ENCODE measurements at places on chromosomes 3 and 15. TPM values are rescaled to one million over a fixed set of nuclear protein-coding genes. Genes with fewer than 3 reads are reported as not detected.

- H3K4me3 ChIP-seq: no peak overlapping the region
- no peaks in the 10 kb centered on the region for H3K36me3 ChIP-seq
- no peaks in the 10 kb centered on the region for H3K27me3 ChIP-seq
- H3K27ac ChIP-seq: no peak overlapping the region
Observed at GRCh38 chr15:53036641-53037040, 246.5 kb upstream of the ONECUT1 start.

- no peaks in the 10 kb centered on the region for H3K27me3 ChIP-seq
- H3K27ac ChIP-seq: no peak overlapping the region
- peaks cover 8% of the 10 kb centered on the region for H3K4me1 ChIP-seq
- DNase-seq: no peak
- no peak overlapping the region for H3K4me3 ChIP-seq
Observed at GRCh38 chr3:171965067-171965712, 74.2 kb upstream of the FNDC3B start.

Gene SPESP1
- total RNA-seq: 3.2 TPM

- H3K27me3 ChIP-seq: no peaks in the 10 kb centered on the region
- peaks cover 4% of the 10 kb centered on the region for H3K4me1 ChIP-seq
- no peak for DNase-seq
- H3K4me3 ChIP-seq: no peak overlapping the region
Observed at GRCh38 chr15:84590406-84590805, 10.4 kb upstream of the ZSCAN2 start.

- H3K4me3 ChIP-seq: no peak overlapping the region
- DNase-seq: no peak
- H3K27ac ChIP-seq: no peak overlapping the region
- H3K36me3 ChIP-seq: no peaks in the 10 kb centered on the region
- no peaks in the 10 kb centered on the region for H3K27me3 ChIP-seq
Observed at GRCh38 chr15:91526424-91526823, 327.1 kb upstream of the SLCO3A1 start.

- no peak overlapping the region for H3K27ac ChIP-seq
- H3K4me1 ChIP-seq: no peaks in the 10 kb centered on the region
- no peaks in the 10 kb centered on the region for H3K27me3 ChIP-seq
- no peak overlapping the region for H3K4me3 ChIP-seq
- no peaks in the 10 kb centered on the region for H3K36me3 ChIP-seq
- DNase-seq: no peak
Observed at GRCh38 chr3:57605683-57606082, 8.5 kb upstream of the ARF4 start.

DNA sequence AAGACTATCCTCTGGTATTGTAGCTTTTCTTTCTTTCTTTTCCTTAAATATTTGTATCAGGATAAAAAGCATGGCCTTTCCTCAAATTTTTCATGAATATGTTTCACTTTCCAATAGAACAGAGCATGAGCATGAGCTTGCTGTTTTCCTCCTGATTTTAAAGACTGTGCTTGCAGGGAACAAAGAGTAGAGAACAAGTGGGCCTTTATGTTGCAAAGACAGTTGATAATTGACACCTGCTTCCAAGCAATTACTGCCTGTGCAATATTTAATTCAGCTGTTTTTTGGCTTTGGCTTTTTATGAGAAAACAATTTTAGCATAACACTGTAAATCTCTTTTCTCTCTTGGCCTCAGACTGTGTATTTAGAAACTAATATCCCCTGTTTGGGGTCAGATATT lies 263.6 kb upstream of the AZI2 start:
- no peaks in the 10 kb centered on the region for H3K27me3 ChIP-seq
- H3K36me3 ChIP-seq: no peaks in the 10 kb centered on the region
- no peak overlapping the region for H3K4me3 ChIP-seq
- DNase-seq: no peak
- no peak overlapping the region for H3K27ac ChIP-seq

Gene ACP3
- total RNA-seq: 6.5 TPM

Gene TMEM87A
- 32.7 TPM for total RNA-seq

- peak overlapping the region; percentile 17 for H3K4me3 ChIP-seq
- no peak overlapping the region for H3K27ac ChIP-seq
- no peaks in the 10 kb centered on the region for H3K36me3 ChIP-seq
Observed at GRCh38 chr3:69445498-69445897, 59.6 kb upstream of the FRMD4B start.

DNA sequence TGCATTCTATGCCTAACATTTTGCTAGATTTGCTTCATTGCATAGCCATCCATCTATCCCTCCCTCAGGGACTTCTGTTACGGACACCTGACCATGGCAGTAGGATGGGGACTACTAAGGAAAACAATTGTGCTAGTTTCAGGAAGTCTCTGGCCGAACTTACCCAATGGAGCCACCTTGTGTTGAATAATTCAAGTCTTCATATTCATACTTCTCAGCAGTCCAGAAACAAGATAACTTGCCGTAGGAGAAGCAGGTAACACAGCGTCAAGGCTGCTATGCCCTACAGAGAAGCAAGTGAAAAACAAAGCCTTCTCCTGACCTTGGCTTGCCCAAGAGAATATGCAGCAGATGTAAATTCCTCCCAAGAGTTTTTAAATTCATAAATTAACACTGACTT lies 685.3 kb downstream of the GRM7 start:
- H3K27ac ChIP-seq: no peak overlapping the region
- H3K4me1 ChIP-seq: no peaks in the 10 kb centered on the region
- no peaks in the 10 kb centered on the region for H3K36me3 ChIP-seq
- no peak overlapping the region for H3K4me3 ChIP-seq

- H3K36me3 ChIP-seq: peaks cover 3% of the 10 kb centered on the region
- no peaks in the 10 kb centered on the region for H3K27me3 ChIP-seq
- H3K27ac ChIP-seq: peak overlapping the region; percentile 73
- peaks cover 68% of the 10 kb centered on the region for H3K4me1 ChIP-seq
Observed at GRCh38 chr15:45657254-45657653, 22.4 kb downstream of the SQOR start.

DNA sequence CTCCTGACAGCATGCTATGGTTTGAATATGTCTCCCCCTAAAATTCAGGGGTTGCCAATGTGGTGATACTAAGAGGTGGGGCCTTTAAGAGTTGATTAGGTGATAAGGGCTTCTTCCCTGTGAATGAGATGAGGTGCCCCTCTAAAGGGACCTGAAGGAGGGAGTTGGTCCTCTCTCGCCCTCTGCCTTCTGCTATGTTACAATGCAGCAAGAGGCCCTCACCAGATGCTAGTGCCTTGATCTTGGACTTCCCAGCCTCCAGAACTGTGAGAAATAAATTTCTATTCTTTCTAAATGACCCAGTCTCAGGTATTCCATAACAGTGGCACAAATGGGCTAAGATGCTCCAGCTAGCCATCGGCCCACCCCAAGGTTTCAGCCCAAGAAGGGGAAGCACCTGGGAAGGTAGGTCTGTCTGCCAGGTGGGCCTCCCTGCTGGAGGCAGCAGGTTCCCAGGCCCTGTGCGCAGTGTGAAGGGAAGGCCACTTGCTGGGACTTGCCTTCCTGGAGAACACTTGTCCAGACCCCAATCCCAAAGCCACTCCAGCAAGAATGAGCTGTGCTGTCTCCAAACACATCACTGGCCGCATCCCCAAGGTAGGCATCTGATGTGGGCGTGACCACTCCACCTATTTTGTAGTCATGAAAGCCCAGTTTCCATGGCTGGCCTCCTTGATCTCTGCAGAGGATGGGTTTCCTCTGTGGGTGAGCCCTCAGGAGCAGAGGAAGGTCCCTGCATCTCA lies 9.0 kb downstream of the TGM4 start:
- H3K4me1 ChIP-seq: no peaks in the 10 kb centered on the region
- no peak overlapping the region for H3K4me3 ChIP-seq
- no peaks in the 10 kb centered on the region for H3K36me3 ChIP-seq
- no peaks in the 10 kb centered on the region for H3K27me3 ChIP-seq
